ENCODE measurements at places on chromosomes 12 and 14. TPM values are rescaled to one million over a fixed set of nuclear protein-coding genes. Genes with fewer than 3 reads are reported as not detected.

The KRT4 gene
- not detected for total RNA-seq

The ASCL1 gene
- not detected for total RNA-seq

The ADGRD1 gene
- 89.1 TPM for total RNA-seq

The MYO1H gene
- total RNA-seq = 0.16 TPM

The SERPINA10 gene
- not detected for total RNA-seq

The CCDC198 gene
- total RNA-seq = not detected

The BCL2L14 gene
- not detected for total RNA-seq

The ANKRD33 gene
- total RNA-seq = not detected

The DNAI7 gene
- 2.3 TPM for total RNA-seq

The LRP6 gene
- total RNA-seq = 20.1 TPM

The TMEM63C gene
- total RNA-seq = 2.7 TPM

The C12orf60 gene
- total RNA-seq = 2.0 TPM

The GALNT8 gene
- 2.7 TPM for total RNA-seq

The NAA25 gene
- total RNA-seq = 18.0 TPM

The POLE2 gene
- 0.54 TPM for total RNA-seq
